Bronchus fibroblast of lung (primary cell): ENCODE measurements at places on chromosomes 12 and 14. TPM values are rescaled to one million over a fixed set of nuclear protein-coding genes. Genes with fewer than 3 reads are reported as not detected.

The HOXC11 gene
- not detected in 2 replicates for total RNA-seq

The KRT73 gene
- not detected in 2 replicates for total RNA-seq

The CIROP gene
- total RNA-seq: 0.34 and 0.45 TPM in 2 replicates

The CKAP4 gene
- total RNA-seq: 173 and 189 TPM in 2 replicates

The HEBP1 gene
- total RNA-seq: 14.6 and 19.0 TPM in 2 replicates

The GLIPR1L1 gene
- total RNA-seq: not detected in 2 replicates

The HOXC4 gene
- 1.6 and 2.0 TPM in 2 replicates for total RNA-seq

The MMP19 gene
- total RNA-seq: 12.4 and 12.6 TPM in 2 replicates

The POU6F1 gene
- total RNA-seq: 4.7 and 6.4 TPM in 2 replicates

The IFI27 gene
- 0.15 TPM in 1 of 2 replicates, not detected in the other for total RNA-seq

The CCDC92 gene
- 15.9 and 16.6 TPM in 2 replicates for total RNA-seq

The RPL10L gene
- not detected in 2 replicates for total RNA-seq

The AQP2 gene
- not detected in 2 replicates for total RNA-seq

The GDF3 gene
- total RNA-seq: not detected in 2 replicates

The CMAS gene
- 18.6 and 22.9 TPM in 2 replicates for total RNA-seq

The SLC5A8 gene
- total RNA-seq: not detected in 2 replicates

The LHX5 gene
- not detected in 2 replicates for total RNA-seq

The SERPINA3 gene
- total RNA-seq: 1.8 and 2.1 TPM in 2 replicates

The CLEC1A gene
- not detected in 2 replicates for total RNA-seq

The B3GNT4 gene
- 0.34 and 0.59 TPM in 2 replicates for total RNA-seq

The ANKS1B gene
- not detected in 2 replicates for total RNA-seq

The CALCOCO1 gene
- 40.6 and 42.5 TPM in 2 replicates for total RNA-seq

The IL22 gene
- total RNA-seq: not detected in 2 replicates
